Activated T-helper 1 cell treated with anti-CD3 and anti-CD28 coated beads, Interleukin-12 subunit alpha, Interleukin-12 subunit beta, Interleukin-2, Interleukin-4 antibody, amounts not matched to agents 30 ng/mL and 10 ng/mL and 1 ng/mL, durations not matched to agents 14 hours and 24 hours and 36 hours (primary cell): ENCODE measurements at places on chromosomes 12 and 14. TPM values are rescaled to one million over a fixed set of nuclear protein-coding genes. Genes with fewer than 3 reads are reported as not detected.

DNA sequence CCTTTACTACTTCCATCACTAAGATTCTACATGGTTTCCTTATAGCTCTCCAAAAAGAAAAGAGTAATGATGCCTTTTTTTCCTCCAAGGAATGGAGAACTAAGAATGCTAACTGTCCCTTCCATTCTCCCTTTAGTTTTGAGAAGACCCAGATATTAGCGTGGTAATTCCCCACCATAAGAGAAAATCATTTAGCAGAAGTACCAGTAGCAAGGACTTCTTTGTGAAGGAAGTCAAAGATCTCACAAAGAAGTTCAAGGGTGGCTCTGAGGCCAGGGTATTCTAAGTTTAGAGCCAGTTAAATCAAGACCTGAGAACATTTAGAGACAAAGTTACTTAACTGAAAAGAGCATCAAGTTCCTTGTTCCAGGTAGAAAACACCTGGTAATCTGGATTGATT, 7.3 kb downstream of the USP15 start:
- no peak for DNase-seq

GRCh38 chr12:101884174-101884573, 6.8 kb downstream of the DRAM1 start:
- no peak for DNase-seq

Gene LMNTD1
- total RNA-seq = not detected in 2 replicates

- DNase-seq = no peak
Measured at GRCh38 chr12:11822081-11822834, 172.8 kb downstream of the ETV6 start.

Gene CAPS2
- 1.1 and 1.2 TPM in 2 replicates for total RNA-seq

DNA sequence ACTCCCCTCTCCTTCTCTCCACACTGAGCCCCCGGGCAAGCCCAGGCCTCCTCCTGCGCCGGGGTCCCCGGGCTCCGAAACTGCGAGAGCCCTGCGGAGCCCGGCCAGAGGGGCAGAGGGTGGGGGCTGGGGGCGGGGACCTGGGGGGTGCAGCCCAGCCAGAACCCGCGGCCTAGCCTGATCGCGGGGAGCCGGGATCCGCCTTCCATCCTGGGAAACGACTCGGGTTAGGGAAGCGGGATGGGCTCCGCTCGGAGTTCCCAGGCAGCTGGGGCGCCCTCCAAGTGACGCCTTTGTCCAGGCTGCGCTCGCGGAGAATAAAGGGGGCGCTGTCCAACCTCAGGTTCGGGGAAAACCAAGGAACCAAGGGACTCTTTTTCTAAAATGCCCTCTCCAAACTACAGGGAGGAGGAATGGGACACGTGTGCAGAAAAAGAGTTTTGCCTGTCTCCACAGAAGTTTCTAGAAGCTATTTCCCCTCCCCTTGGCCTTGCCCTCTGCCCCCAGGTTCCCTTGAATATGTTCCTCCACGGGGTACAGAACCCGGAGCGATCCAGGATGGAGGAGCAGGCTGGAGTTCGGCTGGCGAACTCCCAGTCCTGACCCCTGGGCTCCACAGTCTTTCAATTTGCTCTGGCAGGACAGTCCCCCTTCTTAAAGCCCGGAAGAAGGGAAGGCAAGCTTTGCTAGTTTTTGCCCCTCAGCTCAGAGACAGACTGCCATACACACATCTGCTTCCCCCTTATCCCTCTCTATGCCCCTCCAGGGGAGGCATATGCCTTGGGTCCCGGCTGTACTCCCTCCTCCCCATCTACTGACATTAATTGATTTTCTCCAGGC, 13.9 kb downstream of the NKX2-1 start:
- DNase-seq = no peak

Gene GNB3
- 1.6 and 1.7 TPM in 2 replicates for total RNA-seq

GRCh38 chr12:70982286-70982685, 61.7 kb upstream of the PTPRR start:
- no peak for DNase-seq
